ENCODE measurements at places on chromosomes 2 and 18.

DNA sequence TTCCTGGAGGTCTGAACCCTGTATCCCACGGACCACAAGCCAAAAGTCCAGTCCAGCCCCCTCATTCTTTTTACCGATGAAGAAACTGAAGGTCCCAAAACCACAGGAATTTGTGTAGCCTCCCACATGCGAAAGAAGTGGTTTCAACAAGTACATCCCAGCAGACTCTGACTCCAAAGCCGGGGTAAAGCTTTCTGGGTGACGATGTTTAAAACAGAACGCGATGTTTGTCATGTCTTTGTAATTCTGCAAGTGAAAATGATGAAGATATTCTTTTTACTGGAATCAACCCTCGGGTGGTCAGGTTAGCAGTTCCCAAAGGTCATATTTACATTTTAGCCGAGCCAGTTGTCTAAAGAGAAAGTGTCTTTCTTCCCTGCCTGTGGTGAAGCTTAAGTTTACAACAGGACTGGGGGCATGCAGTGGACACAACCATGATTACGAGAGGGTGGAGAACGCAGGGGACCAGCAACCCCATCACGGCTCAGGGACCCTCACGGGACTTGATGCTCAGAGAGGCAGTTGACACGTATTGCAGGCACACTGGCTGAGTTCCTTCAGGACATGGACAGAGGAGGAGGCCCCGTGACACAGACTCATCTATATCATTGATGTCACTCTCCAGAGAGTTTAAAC lies 17.8 kb upstream of the TMEM131 start:
- DNase-seq: peak; percentile 45

DNA sequence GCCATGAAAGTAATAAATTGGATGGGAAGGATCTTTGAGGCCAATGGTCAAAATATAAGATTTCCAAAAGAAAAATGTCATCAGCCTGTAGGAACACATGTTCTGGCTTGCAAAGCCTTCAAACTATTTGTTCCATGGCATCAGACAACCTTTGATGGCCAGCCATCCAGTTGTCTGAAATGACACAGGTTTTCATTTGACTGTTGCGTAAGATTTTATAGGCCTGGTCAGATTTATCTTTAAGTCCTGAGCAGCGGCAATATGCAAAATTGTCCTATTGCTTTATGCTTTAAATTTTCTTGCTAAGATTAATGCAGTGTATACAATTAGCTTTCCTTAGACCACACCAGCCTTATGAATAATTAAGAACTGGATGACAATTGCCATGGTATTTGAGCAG lies 167.1 kb downstream of the AGPS start:
- no peak for DNase-seq

DNA sequence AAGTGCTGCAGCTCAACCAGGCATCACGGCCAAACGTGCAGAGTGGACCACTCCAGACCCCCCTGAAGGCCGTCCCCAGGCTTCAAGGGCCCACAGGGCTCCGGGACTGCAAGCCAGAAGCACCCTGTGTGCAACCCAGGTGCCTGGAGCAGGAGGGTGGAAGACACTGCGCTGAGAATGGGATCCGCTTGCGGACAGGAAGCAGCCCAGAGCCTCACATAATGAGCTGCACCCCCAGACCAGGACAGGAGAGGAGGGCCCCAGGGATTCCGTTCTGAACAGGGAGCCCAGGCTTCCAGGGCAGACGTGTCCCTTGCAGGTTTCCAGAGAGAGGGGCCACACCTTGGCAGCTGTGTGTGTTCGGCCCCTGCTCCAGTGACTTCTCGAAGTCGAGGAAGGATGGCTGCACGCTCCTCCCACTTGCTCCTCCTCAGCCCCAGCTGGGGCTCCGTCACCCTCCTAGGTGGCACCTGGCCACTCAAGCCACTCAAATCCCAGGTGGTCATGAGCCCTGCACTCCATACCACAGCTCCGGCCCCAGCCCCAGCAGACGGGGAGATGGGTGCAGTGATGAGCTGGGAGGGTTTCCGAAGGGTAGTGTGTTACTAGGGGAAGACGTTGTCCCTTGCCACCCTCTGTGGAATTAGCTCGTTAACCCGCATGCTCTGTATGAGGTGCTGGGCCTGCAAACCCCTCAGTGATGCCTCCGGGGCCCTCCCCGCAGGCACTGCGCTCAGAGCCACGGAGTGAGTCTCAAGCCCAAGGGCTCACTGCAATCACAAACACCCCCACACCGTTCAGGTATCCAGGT lies 79.2 kb downstream of the NDUFA10 start:
- no peak for DNase-seq

- no peak for DNase-seq
Measured at GRCh38 chr2:51368250-51368649, 336.3 kb upstream of the NRXN1 start.

DNA sequence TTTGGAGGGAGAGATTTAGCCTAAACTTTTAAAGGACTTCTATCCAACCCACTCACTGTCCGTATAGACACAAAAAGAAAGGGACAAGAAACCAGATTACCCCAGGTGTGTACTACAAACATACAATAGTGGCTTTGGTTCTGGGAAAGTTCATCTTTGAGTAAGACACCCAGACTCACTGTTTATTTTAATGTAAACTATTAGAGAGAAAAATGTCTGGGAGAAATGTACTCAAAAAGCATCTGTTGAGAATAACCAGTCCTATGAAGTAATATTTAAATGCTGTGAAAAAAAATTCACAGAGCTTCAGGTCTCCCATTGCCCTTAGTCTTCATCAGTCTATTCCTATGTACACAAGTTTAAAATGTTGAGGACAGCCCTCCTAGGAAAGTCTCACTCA lies 107.5 kb downstream of the SLC8A1 start:
- no peak for DNase-seq

DNA sequence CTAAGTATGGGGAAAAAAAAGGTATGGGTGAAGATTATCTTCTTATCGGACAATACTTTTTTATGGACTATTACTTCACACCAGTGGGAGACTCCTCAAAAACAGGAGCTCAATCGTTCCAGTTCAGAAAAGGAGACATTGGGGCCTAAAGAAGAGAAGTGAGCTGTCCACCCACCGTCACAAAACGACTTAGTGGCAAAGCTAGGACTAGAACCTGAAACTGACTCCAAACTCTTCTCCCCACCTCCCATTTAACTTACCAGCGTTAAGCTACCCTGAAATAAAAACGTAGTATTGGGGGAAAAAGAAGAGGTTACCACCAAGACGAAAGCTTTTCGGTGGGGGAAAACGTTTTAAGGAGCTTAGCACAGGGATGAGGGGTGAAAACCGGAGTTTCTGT lies 503 bp downstream of the GTF3C3 start:
- no peak for DNase-seq

GRCh38 chr2:25996844-25997243 lies 14.5 kb upstream of the KIF3C start:
- DNase-seq: no peak

DNA sequence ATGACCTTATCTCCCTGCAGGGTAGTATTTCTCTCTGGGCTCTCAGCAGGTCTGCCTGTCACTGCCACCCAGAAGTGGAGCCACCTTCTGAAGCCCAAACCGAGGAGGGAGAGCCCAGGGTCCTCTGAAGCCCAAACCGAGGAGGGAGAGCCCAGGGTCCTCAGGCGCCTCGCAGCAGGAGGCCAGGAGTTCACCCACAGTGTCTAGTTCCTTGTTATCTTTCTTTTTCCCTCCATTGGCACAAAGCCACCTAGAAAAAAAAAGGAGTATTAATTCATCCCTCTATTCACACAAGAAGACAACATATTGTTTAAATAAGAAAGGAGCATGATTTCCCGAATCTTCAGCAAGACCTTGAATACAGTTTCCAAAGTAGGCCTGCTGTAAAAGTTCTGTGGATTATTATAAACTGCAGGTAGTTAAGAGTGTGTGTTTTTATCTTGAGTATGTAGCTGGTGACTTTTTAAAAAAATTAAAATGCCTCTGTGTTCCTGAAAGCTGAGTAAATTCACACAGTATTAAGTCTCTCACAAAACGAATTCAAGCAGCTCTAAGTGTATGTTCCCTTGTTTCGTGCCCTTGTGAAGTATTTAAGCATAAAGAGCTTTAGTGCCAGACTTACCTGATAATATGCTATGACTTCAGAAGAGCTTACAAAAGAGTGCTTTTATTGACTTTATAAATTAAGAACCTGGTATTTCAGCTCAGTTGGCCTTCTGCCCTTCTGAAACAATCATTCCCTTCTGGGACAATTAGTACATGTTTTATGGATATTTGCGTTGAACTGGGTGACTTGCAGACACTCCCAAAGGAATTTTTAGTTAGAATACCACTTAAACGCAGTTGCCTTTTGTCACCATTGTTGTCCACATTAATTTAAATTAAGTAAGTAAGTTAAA lies 11.7 kb upstream of the GRHL1 start:
- no peak for DNase-seq

Data from stimulated activated CD4-positive, alpha-beta T cell treated with anti-CD3 and anti-CD28 coated beads, Interleukin-12 subunit alpha, Interleukin-12 subunit beta, amount 100 ng/mL, for 48 hours (primary cell).